ENCODE measurements at places on chromosomes 16 and 17.
A peak's percentile ranks its signal among the peaks of the same experiment; 100 is the strongest.

GRCh38 chr17:63240106-63240505 lies 206.0 kb downstream of the CYB561 start:
- DNase-seq: no peak

- DNase-seq: no peak
Observed at GRCh38 chr17:15954222-15954621, 9.3 kb downstream of the ADORA2B start.

- DNase-seq: no peak
Observed at GRCh38 chr16:48501516-48502377, 108.2 kb downstream of the N4BP1 start.

DNA sequence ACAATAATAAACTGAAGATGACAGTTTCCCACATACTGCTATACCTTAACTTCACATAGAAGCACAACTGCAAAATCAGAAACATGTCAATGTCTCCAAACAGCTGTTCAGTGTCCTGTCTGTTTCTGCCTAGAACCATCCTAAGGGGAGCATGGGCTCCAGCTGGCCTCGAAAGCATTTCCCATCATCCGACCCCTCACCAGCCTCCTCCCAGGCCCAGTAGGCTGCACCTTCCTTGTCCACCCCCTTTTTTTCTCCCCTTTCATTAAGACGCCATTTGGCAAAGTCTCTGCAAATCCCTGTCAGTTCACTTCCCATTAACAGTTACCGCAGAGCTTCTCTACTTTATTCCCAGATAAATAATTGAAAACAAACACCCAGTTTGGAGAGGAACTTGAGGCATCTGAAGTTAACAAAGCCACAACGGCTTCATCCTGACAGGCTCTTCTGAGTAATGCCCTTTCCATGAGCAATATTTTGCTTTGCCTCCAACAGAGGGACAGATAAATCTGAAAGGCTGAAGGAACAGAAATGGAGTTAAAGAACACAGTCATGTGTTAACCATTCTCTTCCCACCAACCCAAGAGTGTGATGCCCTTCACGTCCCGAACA lies 65.3 kb downstream of the SLC39A11 start:
- DNase-seq: no peak

GRCh38 chr17:42673885-42674754 lies 2.7 kb downstream of the PLEKHH3 start:
- no peak for DNase-seq

DNA sequence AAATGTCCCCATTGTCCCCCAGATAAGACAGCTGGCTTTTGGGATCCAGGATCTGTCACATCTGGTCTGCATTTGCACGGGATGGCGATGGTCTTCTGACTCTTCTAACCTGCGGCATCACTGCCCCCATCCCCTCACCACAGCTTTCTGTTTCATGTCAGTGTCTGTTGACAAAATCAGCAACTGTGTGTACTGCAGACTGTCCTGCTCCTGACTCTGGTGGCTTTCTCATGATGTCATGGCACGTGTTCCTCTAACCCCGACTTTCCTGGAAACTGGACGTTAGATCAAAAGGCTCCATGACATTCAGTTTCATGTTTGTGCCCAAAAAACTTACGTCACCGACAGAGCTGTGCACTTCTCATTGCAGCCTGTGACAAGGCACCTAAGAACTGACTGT lies 30.1 kb upstream of the CPNE2 start:
- no peak for DNase-seq

DNA sequence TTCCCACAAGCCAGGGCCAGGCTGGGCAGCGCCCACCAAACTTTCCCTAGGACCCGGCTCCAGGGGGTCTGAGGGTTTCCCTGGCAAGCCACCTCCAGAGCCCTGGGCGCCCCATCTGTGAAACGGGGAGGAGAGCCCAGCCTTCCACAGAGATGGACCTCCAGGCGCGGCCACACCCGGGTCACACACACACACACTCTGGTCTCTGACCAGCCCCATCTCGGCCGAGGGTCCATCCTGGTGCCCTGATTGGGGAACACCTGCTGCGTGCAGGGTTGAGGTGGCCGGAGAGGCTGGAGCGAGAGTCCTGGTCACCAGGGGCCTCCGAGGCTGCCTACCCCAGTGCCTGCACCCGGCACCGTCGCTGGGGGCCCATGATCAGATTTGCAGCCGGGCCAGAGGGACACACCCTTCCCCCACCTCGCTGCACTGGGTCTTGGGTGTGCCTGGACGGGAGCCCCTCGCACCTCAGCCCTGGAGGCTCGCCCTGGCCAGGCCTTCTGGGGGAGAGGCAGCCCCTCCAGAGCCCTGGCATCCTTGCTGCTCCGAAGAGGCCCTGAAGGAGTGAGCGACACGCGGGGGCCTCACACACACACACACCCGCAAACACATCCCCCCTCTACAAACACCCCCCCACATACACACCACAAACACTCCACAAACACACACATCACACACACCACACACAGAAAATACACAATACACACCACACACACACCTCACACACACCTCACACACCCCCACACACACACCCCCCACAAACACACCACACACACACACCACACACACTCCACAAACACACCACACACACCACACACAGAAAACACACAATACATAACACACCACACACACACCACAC lies 29.7 kb downstream of the SLC25A10 start:
- no peak for DNase-seq

- DNase-seq: no peak
Observed at GRCh38 chr17:54347495-54347894, 524.8 kb downstream of the KIF2B start.

DNA sequence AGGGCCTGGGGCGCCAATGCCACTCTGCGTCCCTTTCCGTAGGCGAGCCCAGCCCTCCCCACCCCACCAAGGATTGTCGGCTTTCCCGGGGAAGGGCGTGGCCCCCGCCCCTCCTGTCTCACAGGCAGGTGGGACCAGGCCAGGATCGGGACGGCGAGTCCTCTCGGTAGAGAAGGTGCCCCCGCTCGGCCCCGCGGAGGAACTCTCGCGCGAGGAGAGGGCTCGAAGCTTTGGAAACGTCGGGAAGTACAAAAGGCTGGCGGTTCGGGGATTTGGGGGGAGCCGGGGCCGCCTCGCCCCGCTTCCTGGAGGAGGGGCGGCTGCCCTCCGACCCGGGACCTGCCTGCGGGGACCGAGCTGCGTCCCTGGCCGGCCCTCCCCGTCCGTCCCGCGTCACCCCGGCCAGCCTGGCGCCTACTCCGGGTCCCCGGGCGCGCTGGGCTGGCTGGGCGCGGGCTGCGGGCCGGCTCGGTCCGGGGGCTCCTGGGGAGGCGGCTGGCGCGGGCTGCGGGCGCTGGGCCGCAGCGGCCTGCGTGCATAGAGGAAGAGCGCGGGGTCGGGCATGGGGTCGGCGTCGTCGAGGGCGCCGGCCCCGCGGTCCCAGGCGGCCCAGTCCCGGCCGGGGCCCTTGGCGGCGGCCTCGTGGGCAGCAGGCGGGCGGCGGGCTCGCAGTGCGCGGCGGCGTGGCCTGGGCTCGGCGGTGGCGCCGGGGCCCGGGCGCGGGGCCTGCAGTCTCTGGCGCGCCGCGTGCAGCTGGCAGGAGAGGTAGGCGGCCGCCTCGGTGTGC lies 12.6 kb upstream of the CLUH start:
- DNase-seq: no peak

- DNase-seq: no peak
Observed at GRCh38 chr16:15487336-15488284, 53.2 kb downstream of the BMERB1 start.

- DNase-seq: no peak
Observed at GRCh38 chr17:34683390-34683789, 104.0 kb downstream of the TMEM132E start.

- DNase-seq: no peak
Observed at GRCh38 chr16:90032674-90033331, 13.5 kb upstream of the DBNDD1 start.

- no peak for DNase-seq
Observed at GRCh38 chr17:17503566-17504130, 7.5 kb upstream of the RASD1 start.

DNA sequence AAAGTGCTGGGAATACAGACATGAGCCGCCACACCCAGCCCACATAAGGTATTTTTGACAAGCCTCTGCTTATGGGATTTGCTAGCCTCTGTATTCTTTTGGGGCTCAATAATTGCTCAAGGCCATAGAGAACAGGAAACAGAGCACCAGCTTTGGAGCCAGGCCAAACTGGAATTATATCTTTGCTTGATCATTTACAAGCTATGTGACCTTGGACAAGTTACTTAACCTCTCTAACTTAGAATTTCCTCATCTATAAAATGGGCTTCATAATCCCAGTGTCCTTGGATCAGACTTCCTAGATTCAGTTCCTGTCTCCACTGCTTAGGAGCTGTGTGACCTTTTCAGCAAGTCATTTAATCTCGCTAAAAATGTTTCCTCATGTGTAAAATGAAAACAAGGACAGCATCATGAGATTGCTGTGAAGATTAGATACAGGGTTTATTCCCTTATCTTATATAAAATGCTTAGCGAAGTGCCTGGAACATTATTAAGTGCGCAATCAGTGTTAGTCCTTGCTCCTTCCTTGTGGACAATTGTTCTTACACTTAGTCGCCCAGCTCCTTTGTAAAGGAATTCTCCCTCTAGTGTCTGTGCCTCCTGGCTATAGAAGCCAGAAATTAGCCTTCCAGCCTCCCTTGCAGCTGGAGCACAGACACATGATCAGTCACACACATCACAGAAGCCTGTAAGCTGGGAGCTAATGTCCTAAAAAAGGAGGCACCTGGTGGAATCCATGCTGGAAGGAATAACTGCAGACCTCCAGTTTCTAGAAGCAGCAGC lies 16.6 kb downstream of the KRT9 start:
- DNase-seq: no peak

GRCh38 chr17:652314-652713 lies 62.3 kb downstream of the VPS53 start:
- DNase-seq: no peak

DNA sequence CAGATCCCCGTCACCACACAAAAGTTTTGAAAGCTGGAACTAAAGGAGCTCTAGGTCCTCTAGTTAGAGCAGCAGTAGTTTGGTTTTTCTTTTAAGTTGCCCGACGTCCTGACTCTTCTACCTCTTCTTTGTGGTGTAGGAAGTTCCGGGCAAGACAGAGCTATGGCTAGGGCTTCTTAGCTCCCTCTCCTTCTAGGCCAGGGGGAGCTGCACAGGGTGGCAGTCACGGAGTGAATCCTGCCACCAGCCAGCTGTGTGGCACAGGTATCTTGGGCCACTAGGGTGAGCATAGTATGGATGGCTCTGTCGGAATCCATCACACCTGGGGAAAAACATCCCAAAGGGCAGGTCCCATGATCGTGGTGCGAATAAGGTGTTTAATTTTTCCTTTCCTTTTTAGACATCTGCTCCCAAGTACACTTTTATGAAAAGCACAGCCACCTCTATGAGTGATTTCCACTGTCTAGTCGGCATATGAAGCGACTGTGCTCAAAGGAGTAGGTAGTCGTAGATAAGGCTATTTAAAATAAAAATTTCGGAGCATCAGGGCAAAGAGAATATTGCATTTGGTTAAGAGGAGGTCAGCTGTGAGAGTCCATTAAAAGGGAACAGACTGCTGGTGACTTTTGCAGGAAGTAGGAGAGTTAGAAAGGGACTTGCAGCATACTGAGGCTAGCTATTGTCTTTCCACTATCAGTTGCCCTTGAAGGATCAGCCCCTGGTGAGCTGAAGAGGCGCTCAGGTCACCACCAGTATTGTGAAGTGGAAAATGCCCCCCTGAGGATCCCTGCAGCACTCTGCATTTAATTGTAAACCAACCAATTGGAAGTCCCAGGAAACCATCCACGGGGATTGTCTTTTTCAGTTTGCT lies 2.1 kb downstream of the PRKCA start:
- no peak for DNase-seq

DNA sequence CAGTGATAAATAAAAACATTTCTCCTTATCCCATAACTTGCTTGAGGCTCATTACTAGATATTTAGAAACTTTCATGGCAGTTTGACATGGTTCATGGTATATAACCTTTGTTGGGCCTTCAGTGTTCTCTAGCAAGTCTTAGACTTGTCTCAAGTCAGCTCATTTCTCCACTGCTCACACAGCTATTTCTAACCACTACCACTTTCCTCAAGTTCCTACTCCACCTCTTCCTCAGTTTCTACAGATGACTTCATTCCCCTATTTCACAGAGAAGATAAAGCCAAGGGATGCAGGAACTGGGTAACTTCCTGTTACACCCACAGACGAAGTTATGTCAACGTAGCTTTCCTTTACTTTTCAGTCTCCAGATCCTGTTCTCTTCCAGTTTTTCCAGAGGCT lies 23.2 kb downstream of the NLK start:
- no peak for DNase-seq

DNA sequence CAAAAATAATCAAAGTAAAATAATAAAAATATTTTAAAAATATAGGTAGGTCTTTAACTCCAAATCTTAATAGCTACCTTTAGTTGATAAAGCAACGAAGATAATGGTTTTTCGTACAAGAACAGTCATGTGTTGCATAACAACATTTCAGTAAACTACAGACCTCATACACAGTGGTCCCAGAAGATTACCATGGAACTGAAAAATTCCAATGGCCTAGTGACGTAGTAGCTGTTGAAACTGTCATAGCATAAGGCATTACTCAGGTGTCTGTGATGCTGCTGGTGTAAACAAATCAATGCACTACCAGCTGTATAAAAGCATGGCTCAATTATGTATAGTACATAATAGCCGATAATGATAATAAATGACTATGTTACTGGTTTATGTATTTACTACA lies 43.9 kb downstream of the CREBBP start:
- DNase-seq: no peak

- DNase-seq: no peak
Observed at GRCh38 chr17:44001461-44001920, 2.9 kb upstream of the NAGS start.

GRCh38 chr17:79997011-79997660 lies 38.5 kb downstream of the TBC1D16 start:
- DNase-seq: peak; percentile 49

DNA sequence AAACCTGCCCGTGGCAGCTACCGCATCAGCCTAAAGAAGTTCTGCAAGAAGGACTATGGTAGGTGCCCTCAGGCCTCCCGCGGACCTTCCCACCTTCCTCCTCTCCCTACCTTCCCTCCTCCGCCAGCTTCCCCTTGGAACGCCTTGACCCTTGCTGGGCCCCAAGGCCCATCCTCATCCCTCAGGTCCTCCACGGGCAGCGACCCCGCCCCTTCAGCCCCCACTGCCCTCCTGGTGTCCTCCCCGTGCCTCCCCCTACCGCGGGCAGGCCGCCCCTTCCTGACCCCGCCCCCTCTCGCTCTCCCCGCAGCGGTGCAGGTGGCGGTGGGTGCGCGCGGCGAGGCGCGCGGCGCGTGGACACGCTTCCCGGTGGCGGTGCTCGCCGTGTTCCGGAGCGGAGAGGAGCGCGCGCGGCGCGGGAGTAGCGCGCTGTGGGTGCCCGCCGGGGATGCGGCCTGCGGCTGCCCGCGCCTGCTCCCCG lies 1.4 kb upstream of the TBC1D24 start:
- no peak for DNase-seq

- no peak for DNase-seq
Observed at GRCh38 chr17:82602986-82603710, 45.1 kb downstream of the WDR45B start.
